Caudate nucleus (tissue), 63 donors: ENCODE measurements at places on chromosomes 2 and 18.

DNA sequence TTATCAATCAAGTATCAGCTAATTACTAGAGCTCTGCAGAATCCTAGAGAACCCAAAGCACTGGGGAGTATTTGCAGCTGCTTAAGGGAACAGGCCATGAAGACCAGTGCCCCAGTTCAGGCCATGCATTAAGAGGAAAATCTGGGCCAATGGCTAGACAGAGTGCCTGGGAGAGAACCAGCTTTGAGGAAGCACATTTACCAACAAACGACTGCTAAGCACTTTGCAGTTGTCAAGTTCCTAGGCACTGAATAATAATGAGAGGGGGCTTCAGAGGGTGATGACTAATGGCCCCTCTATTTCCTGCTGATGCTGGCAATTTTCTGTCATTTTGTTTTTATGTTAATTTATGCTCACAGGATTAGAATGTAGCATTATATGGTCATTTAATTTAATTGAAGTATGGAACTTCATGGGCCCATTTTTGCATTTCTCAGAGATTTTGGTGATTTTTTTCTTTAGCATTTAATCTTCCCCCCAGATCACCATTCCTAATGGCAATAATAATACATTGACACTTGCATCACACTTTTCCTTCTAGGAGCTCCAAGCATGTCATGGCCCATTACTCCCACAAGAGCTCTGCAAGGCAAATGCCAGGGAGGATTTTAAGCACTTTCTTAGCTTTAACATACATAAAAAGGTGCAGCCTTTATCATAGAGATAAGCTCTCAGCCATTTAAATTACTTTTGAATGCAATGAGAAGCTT is 147.7 kb upstream of the SPATS2L start:
- DNase-seq = no peak

- DNase-seq = no peak
These were observed 217.8 kb upstream of the ARL4C start for GRCh38 chr2:234714711-234715110.

DNA sequence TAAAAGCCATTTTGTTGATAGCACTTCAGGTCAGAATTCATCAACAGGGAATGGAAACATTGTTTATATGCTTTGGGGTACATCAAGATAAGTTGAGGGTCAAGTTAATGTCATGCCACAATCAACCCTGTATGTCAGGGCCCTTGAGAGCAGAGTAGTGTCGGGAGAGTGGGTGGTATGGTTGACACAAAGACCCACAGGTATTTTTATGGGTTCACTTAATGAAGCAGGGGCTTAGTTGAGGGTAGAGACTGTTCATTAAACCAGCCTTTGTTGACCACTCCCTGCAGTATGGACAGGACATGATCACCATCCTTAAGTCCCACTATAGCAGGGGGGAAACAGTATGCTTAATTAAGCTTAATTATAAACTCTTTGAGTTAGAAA is 5.7 kb downstream of the RPL37A start:
- no peak for DNase-seq

- no peak for DNase-seq
These were observed 32.8 kb downstream of the ERLEC1 start for GRCh38 chr2:53819634-53820033.

DNA sequence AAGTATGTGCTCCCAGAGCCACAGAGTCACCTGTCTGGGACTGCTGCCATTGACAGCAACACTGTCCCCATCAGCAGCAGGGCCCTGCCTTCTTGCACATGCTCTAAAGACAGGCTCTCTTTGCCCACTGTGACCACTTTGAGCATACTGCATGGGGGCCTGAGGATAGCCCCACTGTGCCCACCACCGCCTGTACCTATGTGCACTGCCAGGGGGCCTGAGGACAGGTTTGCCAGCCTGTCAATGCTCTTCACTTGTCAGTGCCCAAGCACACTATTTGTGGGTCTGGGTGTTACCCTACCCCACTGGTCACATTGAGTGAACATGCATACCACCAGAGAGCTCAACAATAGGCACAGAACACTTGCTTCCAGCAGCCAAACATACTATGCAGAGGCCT is 1137.0 kb upstream of the FANCL start:
- no peak for DNase-seq

DNA sequence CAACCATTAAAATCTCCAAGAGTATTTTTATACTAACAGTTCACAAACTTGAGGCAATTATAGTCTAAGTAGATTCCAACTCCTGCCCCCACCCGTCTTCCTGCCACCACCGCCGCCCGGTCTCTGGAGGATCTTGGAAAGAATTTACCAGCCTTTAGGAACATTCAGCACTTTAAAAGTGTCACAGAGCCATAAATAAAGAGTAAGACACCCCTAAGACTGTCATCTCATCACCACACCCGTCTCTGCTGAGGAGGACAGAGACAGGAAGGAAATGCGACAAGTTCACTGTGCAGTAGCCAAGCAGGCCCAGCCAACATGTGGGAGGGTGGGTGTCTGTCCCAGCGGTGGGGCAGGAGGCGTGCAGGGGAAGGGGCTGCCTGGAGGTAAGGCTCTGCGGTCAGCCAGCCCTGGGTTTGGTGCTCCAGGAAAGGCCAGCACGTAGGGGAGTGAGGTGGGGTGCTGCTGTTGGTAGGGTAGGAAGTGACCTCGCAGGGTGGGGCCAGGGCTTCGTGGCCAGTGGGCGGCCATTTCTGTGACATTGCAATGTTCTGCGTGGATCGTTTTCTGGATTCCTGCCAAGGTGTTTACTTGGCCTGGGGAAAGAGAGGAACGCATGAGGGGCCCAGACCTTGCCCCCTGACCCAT is 111.6 kb downstream of the FAM210A start:
- DNase-seq = no peak

GRCh38 chr2:180038997-180039396 is 31.9 kb upstream of the CWC22 start:
- DNase-seq = no peak

DNA sequence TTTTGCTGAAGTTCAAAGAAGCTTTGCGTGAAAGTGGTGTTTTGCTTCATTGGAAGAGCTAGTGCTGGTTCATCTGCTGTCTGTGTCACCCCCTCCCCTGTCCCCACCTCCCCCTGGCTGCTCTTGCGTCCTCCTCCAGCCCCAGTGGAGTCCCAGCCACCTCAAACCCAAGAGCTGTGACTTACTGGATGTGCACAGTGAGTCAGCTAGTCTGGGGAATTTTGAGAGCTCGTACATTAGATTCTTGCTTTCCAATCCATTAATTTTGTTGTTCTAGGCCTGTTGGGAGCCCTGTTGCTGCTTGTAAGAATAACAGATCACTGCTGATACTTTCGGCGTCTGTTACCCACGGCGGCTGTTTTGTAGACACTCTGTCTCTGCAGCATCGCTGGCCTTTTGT is 412.1 kb downstream of the TSN start:
- no peak for DNase-seq

DNA sequence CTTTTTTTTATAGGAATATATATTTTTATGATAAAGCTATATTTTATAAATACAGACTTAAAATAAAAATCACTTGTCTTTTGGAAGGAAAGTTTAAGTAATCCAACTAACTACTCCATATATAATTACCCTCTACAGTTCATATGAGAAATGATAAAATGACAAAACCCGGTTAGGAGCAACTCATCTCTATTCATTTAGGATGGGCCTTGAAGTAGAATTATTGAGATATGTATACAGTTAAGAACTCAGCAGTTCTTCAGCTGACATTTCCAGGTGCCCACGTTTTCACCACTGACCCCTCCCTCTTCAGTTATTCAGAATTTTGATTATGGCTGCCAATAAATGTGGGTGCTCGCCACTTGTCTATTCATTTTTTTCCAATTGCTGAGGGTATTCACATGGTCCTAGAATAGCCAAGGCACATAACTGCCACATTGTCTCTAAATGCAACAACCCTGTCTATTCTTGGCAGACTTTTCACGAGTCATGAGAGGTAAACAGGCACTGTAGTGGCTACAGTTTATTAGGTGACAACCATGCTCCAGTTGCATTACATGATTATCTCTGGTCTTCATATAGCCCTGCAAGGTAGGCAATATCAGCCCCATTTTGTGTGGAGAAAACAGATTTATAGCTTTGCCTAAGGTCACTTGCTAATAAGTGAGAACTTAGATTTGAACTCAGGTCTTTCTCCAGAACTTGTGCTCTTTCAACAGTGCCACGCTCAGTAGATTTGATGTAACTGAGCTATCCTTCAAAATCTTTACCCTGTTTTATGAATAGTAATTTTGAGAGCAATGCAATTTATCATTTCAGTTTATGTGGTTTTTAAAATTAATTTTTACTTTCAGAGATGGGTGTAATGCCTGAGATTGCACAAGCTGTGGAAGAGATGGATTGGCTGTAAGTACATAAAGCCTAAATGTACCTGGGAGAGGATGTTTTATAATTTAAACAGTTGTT is 2.9 kb downstream of the DDX1 start:
- DNase-seq = no peak

DNA sequence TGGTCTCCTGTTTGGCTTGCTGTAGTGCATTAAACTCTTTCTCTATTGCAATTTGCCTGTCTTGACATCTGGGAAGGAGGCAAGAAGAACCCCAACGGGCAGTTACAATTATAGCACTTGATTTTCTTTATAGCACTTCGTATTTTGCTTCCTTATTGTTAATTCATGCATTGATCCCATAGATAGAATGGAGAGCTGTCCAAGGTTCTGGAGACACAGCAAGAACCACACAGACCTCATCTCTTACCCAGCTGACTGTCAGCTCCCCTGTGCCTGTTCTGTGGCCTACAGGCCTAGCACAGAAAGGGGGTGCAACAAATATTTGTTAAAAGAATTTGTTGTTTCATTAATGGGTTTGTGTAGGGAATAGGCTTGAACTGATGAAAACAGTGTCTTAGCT is 194.3 kb downstream of the GALNT1 start:
- DNase-seq = no peak

GRCh38 chr18:61887838-61888237 is 5.0 kb downstream of the RNF152 start:
- no peak for DNase-seq

GRCh38 chr2:67777010-67777409 is 285.8 kb downstream of the C1D start:
- no peak for DNase-seq

DNA sequence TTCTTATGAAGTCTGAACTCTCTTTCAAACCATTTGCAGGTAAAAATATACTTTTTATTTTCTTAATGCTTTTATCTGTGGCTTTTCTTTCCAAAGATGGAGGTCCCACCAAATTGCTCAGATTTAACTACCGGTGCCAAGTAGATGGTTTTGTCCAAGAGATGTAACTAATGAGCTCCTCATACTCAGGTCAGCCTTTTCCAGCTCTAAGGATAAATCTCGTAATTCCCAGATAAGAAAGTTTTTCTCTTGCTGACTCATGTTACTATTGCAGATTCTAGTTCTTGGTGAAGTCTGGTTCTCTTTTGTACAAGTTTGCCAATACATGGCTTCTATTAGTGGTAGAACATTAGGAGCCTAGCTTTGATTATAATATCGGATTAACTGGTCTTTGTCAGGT is 550.8 kb upstream of the ZNF804A start:
- DNase-seq = no peak

DNA sequence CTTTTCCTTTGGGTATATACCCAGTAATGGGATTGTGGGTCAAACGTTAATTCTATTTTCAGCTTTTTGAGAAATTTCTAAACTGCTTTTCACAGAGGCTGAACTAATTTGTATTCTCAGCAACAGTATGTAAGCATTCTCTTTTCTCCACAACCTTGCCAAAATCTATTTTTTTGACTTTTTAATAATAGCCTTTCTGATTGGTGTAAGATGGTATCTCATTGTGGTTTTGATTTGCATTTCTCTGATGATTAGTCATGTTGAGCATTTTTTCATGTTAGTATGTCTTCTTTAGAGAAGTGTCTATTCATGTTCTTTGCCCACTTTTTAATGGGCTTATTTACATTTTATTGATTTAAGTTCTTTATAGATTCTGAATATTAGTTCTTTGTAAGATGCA is 145.5 kb downstream of the TRABD2A start:
- no peak for DNase-seq

GRCh38 chr2:45729753-45730512 is 78.5 kb downstream of the PRKCE start:
- no peak for DNase-seq

DNA sequence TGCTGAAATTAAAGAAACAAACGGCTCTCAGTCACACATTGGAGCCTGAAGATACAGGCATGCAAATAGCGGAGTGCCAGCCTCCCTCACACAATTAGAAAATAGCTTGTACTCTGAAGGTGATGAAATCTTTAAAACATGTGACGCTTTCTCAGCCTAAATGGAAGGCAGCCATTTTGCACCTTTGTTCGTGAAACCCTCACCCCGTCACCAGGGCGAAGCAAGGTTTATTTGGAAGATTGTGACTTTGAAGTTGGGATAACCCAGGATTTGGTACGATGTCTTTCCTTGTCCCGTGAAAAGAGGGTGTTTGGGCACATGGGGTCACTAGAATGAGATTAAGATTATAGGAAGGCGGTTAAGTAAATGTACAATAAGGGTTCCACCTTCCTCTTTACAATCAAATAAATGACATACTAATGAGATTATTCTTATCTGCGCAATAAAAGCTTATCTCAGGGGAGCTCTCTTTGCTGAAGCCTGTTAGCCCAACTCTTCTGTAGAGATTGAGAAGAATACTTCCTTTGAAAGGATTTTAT is 4.2 kb downstream of the SH3BP4 start:
- no peak for DNase-seq

DNA sequence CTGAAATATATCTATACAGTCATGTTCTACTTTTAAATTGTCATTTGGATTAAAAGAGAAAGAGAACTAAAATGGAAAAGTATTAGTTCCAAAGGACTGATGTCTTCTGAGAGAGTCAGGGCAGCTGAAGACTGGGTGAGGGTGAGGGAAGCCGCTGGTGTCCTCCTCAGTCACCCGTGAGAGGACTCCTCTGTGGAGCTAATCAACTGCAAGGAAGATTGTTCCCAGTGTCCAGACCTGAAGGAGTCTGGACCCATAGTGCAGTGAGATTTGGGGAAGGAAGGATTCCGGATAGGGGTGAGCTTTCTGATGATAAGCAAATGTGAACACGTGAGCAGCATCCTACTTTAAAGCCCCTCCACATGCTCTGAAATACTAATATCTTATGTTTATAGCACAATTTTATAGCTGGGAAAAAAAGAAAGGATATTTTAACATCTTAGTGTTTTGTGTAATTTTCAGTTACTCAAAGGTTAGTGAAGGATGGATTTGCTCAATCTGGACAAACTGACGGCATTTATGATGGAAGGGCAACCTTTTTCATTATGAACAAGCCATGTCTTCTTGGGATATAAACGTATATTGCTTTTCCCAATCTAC is 134.5 kb upstream of the TTC39C start:
- no peak for DNase-seq

DNA sequence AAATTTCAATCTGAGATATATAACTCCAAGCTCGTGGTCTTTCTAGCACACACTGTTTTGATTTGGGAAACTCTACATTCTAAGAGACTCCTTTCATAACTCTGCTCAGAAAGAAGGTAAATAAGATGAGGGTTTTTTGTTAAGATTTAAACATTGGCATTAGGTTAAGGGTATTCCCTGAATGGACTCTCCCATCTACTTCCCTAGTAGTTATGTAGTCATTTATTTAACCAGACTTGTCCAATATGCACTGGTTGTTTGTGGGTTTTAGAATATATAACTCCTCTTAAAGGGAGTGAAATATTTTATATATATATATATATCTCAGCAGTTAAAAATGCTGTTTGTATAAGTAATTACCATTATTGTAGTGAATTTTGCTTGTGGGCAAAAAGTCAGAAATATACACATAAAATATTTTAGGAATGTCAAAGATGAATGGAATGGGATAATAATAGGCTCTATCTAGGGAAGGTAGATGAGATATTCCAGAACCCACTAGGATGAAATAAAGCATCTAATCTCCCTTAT is 61.5 kb upstream of the WDR75 start:
- no peak for DNase-seq

GRCh38 chr2:31241625-31242270 is 7.8 kb downstream of the EHD3 start:
- no peak for DNase-seq

GRCh38 chr2:50875561-50875960 is 156.4 kb downstream of the NRXN1 start:
- DNase-seq = no peak
